Epithelial cell of proximal tubule (primary cell): ENCODE measurements at places on chromosomes 4 and X.

DNA sequence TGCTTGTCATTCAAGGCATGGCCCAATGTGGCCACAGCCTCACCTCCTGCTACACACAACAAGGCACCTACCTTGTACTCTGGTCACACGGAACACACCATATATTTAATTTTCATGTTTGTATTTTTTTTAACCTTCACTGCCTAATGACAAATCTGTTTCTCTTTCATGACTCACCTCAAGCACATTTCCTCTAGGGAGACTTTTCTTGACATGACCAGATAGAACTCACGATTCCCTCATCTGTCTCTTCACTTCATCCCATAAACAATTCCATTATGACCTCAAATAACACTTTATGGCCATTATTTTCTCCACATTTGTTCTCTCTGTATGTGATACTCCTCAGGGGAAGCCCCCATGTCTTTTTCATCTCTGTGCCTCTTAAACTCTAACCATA, 11.1 kb downstream of the DRP2 start:
- no peak for DNase-seq

DNA sequence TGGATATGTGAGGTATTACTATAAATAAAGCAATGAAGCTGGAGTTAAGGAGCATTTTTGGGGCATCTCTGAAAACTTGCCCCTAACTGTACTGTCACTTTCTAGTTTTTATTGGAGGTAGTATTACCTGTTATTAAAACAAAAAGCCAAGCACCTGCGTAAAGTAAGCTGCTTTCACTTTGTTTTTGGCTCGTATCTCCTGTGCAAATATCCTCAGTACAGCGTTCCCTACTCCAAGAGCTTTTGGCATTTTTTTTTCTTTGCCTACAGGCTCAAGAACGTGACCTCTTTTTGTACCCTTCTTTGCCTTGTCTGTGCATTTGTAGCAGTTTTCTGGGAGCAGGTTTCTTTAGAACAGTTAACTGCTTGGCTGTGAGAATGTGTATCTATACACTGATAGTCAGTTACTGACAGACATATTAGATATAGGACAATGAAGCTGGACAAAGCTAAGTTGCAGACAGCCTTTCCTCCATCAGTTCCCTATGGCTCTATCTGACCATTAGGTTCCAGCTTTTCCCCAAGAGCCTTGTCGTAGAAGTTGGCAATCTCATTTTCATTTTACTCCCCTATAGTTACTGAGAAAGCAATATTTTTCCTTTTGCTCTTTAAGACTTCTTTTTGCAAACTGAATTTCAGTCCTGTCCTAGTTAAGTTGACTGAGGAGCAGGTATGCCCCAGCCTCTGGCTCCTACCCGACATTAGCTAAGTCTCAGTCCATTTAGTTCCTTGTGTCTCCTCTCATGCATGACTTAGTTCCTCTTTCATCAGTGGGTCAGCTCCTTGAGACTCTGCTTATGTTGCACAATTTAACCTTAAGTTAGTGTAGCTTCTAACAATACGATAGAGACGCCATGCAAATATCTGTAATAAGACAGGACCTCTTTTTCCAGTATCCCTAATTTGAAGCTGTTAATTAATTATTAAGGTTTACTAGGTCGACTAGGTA, 71.5 kb upstream of the HPRT1 start:
- DNase-seq = peak; percentile 52

DNA sequence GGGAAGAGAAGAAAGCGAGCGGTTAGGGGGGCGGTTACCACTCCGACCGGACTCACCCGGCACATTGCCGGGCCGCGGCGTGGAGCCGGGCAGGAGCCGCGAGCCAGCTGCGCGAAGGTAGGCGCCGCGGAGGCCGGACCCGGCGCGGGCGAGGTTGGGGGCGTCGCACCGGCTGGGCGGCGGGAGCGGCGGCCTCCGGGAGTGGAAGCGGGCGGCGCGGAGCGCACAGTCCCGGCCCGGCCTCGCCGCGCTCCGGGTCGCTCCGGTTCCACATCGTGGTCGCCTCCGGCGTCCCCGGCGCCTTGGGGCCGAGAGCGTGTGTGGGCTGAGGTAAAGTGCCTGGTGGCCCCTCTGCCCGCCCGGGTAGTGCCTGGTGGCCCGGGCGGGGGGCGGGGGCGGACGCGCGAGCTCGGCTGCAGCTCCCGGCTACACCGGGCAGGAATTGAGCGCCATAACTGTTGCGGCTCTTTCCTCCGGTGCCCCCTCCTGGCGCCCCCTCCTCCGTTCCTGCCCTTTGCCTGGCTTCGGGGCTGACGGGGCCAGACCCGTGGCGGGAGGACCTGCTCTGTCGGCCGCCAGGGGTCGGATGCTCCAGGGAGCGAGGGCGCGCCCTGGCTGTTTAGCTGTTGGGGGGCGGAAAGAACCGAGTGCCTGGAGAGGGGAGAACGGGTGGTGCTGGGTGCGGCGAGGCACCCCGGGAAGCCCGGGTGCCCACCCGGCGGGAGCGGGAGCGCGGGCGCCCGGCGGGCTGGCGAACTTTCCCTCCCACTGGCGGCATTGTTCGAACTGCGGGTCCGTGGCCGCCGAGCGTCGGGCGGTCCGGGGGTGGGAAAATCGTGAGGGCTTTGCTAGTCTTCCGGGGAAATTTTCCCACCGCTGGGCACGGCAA, 626 bp downstream of the JADE3 start:
- no peak for DNase-seq

GRCh38 chrX:103927030-103927429, 35.4 kb upstream of the TMSB15B start:
- DNase-seq = no peak

- DNase-seq = no peak
Observed at GRCh38 chr4:107618656-107619055, 101.4 kb downstream of the PAPSS1 start.

DNA sequence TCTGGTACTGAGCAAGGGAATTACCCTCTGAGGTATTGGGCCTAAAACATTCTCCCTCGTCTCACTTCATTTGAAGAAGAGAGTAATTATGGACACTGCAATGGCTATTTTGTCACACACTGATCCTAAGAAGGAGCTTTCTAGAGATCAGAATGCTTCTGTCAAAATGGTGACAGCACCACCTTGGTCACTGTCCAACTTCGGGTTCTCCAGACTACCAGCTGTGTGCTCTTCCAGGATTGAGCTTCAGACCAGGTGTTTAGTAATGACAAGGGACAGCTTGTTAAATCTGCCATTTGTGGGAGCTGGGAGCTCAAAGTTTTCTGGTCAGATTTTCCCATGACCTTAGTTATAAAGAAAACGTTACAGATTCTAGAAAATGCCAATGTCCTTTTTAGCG, 105.4 kb downstream of the POLA1 start:
- no peak for DNase-seq

- DNase-seq = no peak
Observed at GRCh38 chr4:3725936-3726870, 40.0 kb upstream of the ADRA2C start.

DNA sequence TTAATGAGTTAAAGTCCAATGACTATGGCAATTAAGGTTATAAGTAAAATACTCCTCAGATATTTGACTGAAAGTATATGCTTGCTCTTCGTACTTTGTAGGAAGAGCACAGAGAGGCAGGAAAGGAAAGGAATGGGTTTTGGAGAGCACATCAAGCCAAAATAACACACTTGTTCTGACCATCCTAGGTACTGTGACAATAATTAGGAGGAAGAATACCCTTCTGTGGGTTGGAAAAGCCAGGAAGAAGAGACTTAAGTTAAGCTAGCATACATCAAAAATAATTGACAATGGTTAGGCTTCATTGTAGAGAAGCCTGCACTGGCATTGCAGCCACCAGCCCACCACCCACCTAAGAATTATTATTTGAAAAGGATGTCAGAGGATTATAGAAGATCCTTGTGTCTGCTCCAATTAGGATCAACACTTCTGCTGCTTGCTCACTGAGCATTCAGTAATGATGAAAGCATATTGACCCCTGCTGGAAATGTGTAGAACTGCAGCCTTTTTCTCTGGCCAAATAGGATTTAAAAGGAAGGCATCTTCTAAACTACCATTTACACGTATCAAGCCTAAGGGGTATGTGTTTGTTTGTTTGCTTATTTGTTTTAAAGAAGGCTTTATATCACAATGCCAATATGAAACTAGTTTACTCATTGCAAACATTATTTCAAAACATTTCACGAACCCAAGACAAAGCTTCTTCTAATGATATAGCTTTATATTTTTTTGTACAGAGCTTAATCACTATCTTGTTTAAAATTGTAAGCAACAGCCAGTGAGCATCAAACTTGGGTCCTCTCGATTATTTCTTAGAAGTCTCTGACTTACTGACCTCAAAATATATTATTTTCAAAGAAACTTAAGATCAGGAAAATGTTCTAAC, 286.2 kb upstream of the TET2 start:
- peak; percentile 52 for DNase-seq

- DNase-seq = no peak
Observed at GRCh38 chrX:130676861-130677260, 226.1 kb downstream of the ENOX2 start.

DNA sequence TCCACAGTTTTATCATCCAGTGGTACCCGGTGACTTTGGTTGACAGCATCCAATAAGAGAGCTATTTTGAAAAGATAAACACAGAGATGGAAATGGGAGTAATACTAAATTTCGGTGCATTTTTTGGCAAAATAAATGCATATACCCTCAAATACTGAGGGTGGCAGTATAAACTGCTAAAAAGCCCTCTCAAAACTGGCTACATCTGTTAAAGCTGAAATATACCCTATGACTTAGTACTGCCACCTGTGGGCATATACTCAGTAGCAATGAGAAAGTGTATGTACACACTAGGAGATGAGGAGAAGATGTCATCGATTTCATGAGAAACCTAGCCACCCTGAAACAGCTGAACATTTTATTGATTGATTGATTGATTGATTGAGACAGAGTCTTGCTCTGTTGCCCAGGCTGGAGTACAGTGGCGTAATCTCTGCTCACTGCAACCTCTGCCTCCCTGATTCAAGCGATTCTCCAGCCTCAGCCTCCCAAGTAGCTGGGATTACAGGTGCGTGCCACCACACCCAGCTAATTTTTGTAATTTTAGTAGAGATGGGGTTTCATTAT, 12.2 kb upstream of the TMEM128 start:
- DNase-seq = no peak

DNA sequence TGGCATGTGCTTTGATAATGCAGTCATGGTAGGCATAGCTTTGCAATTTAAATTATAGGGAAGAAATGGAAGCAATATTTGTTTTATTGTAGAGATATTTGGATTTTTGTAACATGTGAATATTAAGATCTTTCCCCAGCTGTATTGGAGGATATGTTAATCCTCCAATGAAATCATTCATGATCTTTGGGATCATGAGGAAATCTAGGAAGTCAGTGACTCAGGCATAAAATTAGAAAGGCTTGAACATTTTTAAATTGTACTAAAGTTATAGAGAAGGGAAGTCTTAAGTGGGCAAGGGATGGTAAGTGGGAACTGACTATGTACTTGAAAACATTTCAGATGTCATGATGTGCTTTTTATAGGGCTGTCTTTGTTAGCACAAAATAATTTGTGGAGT, 46.8 kb downstream of the FIP1L1 start:
- DNase-seq = no peak

DNA sequence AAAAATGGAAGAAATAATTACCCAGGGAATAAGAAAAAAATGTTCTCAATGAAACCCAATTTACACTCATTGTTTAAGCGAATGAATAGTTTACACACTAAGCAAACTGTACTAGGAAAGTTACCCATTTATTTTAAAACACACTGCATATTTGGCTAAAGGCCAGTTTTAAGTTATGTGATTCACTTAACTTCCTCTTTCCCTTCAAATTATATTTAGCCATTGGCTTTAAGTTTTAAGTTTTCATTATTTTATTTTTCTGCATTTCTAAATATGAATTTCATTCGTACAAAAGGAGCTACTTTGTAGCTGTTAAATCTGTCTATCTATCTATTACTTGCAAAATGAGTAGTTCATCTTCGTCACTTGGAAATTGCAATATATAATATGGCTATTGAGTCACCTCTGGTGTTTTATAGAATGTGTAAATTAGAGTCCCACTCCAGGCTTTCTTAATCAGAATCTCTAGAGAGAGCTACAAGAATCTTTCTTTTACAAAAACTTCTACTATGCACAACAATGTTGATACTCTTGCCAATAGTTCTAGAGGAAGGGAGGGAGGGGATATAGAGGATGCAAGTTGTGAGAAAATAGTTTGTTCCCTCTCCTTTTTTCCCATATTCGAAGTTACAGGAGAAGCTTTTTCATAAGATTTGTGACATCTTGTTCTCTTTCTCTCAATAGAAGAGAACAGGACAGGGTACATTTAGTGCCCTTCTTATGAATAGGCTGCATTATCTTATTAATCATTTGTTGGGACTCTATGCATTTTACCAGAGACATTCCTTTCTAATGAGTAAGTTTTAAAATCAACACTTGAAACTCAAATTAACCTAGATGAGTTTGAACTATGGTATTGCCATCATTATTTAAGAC, 41.8 kb downstream of the SULT1B1 start:
- DNase-seq = no peak

GRCh38 chr4:73593631-73594241, 26.5 kb downstream of the RASSF6 start:
- DNase-seq = no peak

DNA sequence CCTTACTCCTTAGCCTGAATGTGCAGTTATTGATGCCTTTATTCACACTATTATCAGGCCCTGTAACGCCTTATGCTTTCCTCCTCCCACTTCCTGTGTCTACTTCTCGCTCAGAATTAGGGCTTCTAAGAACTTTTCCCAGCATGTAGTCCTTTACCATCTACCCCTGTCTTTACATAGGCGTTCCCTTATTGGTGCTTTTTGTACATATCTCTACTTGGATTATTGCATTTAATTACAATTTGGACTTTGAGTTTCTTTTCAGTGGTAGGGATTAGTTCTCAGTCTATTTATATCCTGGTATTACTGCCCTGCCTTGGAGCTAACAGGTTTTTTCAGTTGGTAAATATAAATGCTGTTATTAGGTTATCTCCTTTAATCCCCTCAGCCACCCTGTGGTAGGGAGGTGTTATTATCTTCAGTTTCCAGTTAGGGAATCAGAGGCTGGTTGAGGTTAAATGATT, 84.0 kb downstream of the RBPJ start:
- DNase-seq = no peak

GRCh38 chrX:154083126-154083517, 14.4 kb downstream of the MECP2 start:
- DNase-seq = no peak

GRCh38 chr4:157713342-157713741, 459.5 kb downstream of the GASK1B start:
- no peak for DNase-seq

- no peak for DNase-seq
Observed at GRCh38 chrX:153687121-153688039, at the start of gene SLC6A8. Gene SLC6A8 (plus strand): TSS chrX:153687926. CDS start chrX:153688575, 649 bp downstream.

GRCh38 chr4:8599657-8600056, 7.1 kb downstream of the CPZ start:
- DNase-seq = no peak

DNA sequence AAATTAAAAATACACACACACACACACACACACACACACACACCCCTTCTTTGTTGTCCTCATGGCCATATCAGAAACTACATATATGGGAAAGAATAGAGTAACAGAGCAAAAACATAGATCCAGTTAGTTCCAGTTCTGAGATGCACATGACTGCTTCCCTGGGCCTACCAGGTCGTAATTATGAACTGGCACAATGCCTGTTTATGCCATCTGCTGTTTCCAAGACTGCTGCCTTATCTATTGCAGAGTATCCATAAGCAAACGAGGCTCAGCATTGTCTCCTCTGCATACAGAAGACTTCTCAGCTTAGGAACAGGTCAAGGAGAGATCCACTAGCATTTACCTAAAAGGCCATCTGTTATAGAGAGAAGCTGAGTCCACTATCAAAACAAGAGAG, 789.0 kb downstream of the TECRL start:
- no peak for DNase-seq

GRCh38 chrX:133434197-133434820, 19.0 kb upstream of the GPC4 start:
- DNase-seq = no peak

- no peak for DNase-seq
Observed at GRCh38 chr4:8010618-8011017, 71.0 kb upstream of the AFAP1 start.
